ENCODE measurements at places on chromosomes 1 and 21.
A peak's percentile ranks its signal among the peaks of the same experiment; 100 is the strongest.

DNA sequence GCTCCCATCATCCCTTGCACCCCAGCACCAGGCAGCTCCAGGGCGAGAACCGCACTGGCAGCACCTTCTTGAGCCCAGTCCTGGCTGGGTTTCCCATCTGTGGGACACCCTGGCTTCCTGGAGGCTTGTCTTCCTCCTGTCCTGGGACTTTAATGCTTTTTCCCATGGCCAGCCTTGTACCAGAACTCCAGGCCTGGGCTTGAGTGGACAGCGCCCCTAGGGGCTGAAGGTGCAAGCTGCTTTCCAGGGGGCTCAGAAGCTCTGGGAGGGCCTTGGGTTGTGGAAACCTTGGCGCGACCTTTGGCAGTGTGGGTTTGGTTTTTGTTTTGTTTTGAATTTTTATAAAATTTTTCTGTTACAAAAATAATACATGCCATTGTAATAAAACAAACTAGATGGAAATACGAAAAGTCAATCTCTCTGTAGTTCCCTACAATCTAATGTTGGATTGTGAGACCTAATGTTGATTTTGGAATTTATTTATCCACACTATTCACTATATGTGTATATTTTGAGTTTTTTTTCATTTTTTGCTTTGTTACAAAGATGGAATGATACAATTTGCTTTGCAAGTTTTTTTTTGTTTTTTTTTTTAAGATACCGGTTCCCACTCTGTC, 33.8 kb upstream of the RPL11 start:
- peak; percentile 73 for DNase-seq

- peak; percentile 87 for DNase-seq
Measured at GRCh38 chr1:87325982-87326738, 2.5 kb upstream of the LMO4 start.

DNA sequence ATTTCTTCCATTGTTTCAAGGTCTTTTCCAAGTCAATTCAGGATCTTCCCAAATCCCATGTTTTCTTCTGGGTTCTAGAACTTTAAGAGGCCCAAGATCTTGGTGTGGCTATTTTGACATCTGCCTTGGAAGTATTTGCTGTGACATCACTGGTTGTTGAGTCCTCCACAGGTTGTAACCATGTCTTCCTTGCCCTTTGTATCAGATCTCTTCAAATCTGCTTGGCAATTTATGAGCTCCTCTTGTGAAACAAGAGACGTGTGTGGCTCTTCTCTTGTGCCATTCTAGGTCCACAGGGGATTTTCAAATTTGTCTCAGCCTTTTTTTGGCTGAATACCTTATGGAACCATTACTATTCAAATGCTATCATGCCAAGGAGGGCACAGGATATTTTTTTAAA, 60.3 kb upstream of the KCNK2 start:
- no peak for DNase-seq

GRCh38 chr1:199657449-199657848, 370.1 kb upstream of the NR5A2 start:
- no peak for DNase-seq

DNA sequence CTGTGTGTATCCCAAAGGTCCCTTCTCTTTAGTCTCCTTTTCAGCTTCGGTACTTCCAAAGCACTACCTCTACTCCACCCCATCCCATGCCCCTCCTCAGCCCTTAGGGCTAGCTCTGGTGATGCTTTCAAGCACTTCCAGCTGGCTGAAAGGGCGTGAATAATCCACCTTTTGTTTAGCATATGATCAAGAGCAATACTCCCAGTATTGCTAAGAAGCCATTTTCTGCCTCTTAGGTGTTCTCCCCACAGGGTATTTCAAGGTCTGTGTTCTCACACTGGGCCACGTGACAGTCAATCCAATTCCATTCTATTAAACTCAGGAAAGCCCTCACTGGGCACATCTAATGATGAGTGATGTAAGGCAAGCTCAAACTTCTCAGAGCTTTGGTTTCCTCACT, 298.5 kb upstream of the PROX1 start:
- DNase-seq, result no peak

- DNase-seq, result no peak
Measured at GRCh38 chr1:55362558-55362957, 147.4 kb upstream of the USP24 start.

DNA sequence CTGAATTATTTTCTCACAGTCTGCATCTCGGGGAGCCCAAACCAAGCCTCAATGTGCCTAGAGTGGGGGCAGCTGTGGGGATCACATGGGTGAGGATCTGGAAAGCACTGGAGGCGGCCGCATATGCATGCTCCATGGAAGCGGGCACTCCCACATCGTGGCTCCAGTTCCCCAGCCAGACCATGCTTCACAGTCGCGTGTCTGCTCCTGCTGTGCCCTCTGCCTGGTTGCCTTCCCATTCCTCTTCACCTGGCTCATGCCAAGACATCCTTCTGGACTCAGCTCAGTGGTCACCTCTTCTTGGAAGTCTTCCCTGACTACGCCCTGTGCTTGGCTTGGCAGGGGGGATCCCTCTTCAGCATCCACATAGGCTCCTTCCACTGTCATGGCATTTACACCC, 32.8 kb downstream of the IGSF21 start:
- DNase-seq, result no peak

DNA sequence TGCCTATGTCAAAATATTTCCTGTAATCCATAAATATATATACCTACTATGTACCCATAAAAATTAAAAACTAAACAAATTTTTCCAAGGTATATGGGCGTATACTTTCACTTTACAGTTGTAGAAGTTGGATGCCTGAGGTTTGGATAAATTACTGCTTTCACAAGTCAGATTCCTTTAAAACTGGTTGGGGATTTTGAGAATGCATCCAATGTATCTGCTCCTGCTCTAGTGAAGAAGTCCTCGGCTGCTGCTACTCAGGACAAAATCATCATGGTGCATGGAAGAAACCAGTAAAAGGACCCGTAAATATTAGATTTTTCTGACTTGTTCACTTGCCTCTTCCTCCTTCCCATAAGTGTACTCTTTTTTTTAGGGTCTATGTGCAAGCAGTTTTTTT, 841.1 kb downstream of the USP25 start:
- DNase-seq, result no peak

GRCh38 chr1:51768971-51769588, 109.4 kb downstream of the NRDC start:
- DNase-seq, result peak; percentile 90

DNA sequence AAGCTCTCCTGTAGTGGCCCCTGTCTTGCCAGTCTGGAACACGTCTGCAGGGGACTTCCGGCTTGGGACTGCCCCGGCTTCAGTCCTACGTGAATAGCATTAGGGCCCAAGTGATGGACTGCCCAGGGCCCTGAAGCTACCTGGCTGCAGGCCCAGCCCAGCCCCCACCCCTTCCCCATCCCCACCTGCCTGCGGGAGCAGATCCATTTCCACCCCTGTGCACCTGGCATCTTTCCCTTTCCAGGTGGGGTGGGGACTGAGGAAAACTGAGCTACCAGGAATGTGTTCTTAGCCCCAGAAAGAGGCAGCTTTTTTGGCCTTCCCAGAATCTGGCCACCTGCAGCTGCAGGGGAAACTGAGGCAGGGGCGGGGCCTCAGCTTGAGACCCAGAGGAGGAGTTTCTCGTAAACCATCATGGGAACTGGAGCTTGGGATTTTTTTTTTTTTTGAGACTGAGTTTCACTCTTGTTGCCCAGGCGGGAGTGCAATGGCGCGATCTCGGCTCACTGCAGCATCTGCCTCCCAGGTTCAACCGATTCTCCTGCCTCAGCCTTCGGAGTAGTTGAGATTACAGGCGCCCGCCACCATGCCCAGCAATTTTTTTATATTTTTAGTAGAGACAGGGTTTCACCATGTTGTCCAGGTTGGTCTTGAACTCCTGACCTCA, 3.2 kb downstream of the EDN2 start:
- no peak for DNase-seq

- DNase-seq, result no peak
Measured at GRCh38 chr1:243447347-243447746, 191.5 kb downstream of the SDCCAG8 start.

DNA sequence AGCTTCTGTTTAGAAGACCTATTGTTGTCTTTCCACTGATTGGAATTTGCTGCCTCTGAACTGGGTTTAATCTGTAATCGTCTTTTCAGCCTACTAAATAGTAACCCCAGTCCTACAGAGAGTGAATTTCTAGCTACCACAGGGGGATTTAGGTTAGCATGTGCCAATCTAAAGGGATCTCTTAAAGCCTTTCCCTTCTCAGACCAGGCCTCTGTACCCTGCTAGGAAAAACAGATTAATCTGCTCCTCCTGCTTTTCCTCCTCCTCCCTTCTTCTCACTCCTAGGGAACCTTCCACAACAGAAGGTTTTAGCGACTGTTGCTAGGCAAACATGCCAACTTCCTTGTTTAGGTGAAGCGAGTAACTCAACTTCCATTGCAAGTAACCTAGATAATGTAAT, 1.3 kb upstream of the RC3H1 start:
- peak; percentile 84 for DNase-seq

GRCh38 chr1:157134442-157134841, 3.8 kb downstream of the ETV3 start:
- no peak for DNase-seq

- peak; percentile 26 for DNase-seq
Measured at GRCh38 chr1:61797045-61797755, 54.9 kb downstream of the PATJ start.

DNA sequence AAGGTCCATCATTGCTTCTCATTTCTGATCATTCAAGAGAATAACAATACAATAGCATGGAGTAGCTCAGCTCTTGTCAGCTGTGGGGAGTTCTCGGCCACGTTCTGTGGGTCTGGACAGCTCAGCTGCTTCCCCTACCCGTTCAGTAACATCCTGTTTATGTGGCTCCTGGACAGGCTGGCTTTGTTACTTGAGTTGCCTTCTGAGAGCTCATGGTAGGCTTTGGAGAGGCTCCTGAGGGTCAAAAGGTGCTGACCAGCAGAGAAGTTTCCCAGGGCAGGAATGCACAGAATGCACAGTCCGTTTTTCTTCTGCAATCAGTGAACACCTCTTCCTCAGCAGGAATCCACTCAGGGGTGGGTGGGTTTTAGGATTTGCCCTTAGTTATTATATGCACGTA, 36.0 kb downstream of the KAZN start:
- no peak for DNase-seq

GRCh38 chr1:56060906-56061305, 518.5 kb downstream of the PLPP3 start:
- peak; percentile 87 for DNase-seq

- DNase-seq, result no peak
Measured at GRCh38 chr1:100769906-100770646, 50.5 kb downstream of the VCAM1 start.

GRCh38 chr1:111448482-111448917, 556 bp downstream of the WDR77 start:
- peak; percentile 71 for DNase-seq

GRCh38 chr1:200245473-200245872, 164.4 kb downstream of the ZNF281 start:
- no peak for DNase-seq

GRCh38 chr1:229043115-229043514, 227.8 kb upstream of the RAB4A start:
- no peak for DNase-seq

- DNase-seq, result peak; percentile 80
Measured at GRCh38 chr1:25569597-25570396, 26.4 kb downstream of the LDLRAP1 start.

DNA sequence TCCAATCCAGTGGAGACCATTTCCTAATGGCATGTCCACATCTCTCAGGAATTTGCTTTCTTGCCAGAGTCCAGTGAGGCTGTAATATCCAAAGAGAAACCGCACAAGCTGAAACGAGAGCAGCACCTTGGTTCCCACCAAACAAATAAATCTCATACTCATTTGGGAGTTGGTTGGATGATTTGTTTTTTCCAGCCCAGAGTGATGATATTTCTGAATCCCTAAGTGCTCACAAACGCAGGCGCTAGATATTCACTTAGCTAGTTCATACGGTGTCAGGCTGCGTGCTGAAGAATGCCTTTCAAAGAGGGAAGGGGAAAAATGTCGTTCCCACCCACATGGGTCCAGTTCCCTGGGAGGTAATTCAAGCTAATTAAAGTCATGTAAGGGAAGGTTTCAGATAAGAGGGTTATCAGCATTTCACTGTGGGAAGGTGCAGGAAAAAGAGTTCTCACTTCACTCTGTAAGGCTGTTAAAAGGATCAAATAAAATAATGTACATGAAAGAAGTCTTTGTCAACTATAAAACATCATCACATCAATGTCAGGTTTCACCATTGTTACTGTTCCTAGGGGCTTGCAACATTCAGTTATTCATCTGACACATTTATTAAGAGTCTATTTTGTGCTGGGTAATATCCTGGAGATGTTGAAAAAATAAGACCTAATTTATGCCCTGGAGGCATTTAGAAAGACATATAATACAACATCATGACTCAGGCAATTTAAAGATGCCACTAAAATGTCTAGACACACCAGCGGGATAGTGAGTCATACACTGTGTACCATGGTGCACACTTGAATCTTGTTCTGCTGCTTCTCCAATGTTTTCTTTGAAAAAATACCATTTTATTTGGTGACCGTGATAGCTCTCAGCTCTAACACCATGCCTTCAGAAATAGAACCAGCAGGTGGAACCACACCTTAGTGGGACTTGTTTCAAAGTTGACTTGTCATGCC, 19.3 kb downstream of the DPT start:
- DNase-seq, result peak; percentile 76

DNA sequence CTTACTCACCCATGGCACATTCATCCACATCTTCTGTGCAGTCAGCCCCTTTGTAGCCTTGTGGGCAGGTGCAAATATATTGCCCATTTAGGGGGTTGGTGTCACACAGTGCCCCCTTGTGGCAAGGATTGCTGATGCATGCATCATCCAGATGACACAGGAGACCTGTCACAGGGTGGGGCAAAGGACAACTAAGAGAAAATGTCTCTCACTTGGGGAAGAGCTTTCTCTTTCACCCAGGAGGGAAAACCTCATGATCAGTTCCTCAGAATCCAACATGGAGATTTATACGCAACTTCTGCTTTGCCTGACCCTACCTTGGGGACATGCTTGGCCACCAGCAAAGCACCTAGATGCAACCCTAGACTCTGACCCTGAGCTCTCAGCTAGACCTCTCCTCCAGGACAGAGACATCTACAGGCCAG, 71.8 kb upstream of the ADAM30 start:
- peak; percentile 57 for DNase-seq

DNA sequence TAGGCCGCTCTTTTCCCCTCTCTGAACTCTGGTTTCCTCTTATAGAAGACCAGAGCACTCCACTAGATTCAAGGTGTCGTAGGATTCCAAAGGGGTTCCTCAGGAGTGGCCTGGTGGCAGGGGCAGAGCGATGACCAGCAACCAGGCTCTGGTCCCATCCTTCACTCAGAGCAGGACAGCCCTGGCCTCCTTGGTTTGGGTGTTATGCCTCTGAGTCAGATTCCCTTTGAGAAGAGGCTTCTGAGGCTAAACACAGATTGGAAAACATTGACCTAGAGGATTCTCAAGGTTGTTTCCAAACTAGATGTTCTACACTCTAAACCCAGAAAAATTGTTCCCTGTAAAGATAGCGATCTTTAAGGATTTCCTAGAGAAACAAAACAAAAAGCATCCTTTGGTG, 49.8 kb upstream of the IKBKE start:
- DNase-seq, result no peak

- no peak for DNase-seq
Measured at GRCh38 chr1:169217636-169218035, 111.1 kb downstream of the ATP1B1 start.

- no peak for DNase-seq
Measured at GRCh38 chr1:99348397-99349132, 84.3 kb downstream of the PLPPR4 start.
